NCI-H1930 (cell line): ENCODE measurements at places on chromosomes 4 and X.

- DNase-seq = no peak
These were observed 3.8 kb upstream of the MAGEA8 start for GRCh38 chrX:149877157-149877556.

GRCh38 chr4:121685257-121685656, 11.5 kb downstream of the ANXA5 start:
- no peak for DNase-seq

DNA sequence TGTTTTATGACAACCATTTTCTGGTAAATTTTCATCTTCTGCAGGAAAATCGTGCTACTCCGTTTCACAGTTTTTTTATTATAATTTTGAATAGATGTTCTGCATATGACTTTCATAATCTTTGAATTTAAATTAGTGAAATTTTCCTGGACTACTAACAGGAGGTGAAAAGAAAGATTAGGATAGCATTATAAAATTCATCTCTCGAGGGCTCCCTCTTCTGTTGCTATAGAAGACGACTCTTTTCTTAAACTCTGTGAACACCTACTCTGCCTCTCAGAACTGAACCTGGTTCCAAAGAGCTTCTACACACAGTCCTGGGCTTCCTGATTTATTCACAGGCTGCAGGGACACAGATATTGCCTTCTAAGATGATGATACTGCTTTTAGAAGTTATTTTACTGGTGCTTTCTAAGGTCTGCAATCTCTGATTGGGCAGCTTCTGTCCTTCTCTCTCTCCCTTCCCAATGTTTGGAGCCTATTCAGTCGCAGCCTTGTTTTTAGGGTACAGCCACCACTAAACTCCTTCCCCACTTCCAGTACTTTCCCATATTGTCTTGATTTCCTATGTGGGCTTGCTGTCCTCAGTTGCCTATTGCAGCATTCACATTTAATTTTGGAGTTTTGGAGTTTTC, 10.1 kb upstream of the SAP30 start:
- no peak for DNase-seq

DNA sequence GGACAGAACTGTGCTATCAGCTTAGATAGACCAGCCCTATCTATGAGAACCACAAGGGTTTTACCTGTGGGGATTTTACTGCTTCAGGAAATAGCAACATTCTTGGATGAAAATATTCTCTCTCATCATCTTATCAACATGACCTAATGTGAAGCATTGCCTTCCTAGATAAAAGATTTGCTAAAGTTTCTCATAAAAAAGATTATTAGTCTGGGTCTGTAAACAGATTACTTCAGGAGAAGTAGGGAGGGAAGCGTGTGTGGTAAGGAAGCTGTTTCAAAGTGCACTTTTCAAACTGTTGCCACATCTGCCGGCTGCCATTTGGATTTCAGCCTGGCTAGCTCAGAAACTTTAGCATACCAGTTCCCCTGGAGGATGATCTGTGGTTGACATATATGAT, at the start of gene NOX1:
Gene NOX1 (minus strand): TSS at position 35 of the 400 bp plus-strand sequence. CDS start 220 bp downstream, outside the sequence.
- no peak for DNase-seq

GRCh38 chr4:48483006-48483776, at the start of gene SLC10A4:
Gene SLC10A4, plus strand, starts transcription at chr4:48483343. Its CDS starts 219 bp downstream, at chr4:48483562.
- DNase-seq = no peak

GRCh38 chr4:78659264-78659663, 107.7 kb downstream of the ANXA3 start:
- DNase-seq = no peak

DNA sequence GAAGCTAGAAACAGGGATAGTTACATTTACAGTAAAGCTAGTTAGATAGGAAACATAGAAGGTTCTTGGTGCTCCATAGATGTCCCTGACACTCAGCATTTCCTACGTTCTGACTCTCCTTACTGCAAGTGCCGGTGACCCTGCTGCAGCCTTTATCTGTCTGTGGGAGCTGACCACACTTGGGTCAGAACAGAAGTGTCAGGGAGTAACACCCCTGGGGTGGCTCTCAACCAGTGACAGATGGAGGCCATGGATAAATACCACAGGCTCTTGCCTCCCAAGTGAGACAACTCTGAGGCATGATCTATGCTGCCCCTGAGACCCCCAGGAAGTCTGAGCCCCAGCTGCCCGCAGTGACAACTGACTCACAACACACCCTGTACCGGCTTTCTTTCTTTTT, 69.8 kb downstream of the ANXA3 start:
- no peak for DNase-seq

DNA sequence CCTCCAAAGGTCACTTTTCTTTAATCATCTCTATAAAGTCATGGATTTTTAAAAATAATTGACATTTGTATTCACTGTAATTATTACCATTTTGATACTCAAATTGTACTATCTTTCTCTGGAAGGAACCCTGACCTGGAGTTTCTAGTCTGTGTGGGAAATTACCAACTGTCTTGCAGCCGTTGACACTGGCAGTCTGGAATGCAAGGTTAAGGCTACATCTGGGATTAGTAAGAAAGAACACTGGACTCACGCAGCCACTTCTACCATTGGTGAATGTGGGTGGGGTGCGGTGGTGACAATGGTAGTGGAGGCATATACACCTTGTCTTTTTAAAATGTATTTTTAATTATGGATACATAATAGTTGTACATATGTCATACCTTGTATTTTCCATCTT, 40.9 kb downstream of the EGF start:
- no peak for DNase-seq

GRCh38 chr4:94595880-94596483, 144.2 kb downstream of the PDLIM5 start:
- DNase-seq = peak; percentile 12

DNA sequence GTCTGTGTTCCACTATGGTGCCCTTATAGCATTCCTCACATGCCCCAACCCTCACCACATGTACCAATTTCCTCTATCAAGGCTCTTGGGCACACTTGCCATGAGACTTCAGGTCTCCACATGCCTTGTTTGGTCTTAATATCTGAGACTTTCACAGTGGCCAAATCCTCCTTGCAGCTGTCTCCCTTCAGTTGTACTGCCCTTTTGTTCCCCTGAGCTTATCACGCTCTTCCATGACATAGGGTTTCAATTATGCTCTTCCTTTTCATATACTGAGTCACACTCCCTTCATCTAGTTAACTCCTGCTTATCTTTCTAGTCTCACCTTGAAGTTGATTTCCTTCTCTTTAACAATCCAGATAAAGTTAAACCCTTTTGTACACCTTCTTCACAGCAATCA, 212.9 kb downstream of the PDHA2 start:
- no peak for DNase-seq

- DNase-seq = no peak
These were observed 1.3 kb downstream of the NEXMIF start for GRCh38 chrX:74923942-74924448.

DNA sequence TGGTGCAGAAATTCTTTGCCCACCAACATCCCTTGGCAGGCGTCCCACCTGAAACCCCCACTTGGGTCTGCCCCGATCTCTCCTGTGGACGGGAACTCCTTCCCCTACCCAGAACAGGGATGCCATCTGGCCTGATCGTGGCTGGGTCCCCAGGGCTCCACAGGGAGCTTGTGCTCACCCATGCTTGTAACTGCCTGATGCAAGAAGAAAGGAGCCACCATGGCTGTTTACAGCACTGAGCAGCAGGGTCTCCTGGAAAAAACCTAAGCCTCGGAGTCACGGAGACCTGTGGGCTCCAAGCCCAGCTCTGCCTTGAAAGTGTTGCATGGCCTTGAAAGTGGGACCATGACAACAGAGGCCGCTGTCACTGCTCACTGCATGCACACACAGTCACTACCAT, 101.5 kb upstream of the AFAP1 start:
- DNase-seq = no peak

DNA sequence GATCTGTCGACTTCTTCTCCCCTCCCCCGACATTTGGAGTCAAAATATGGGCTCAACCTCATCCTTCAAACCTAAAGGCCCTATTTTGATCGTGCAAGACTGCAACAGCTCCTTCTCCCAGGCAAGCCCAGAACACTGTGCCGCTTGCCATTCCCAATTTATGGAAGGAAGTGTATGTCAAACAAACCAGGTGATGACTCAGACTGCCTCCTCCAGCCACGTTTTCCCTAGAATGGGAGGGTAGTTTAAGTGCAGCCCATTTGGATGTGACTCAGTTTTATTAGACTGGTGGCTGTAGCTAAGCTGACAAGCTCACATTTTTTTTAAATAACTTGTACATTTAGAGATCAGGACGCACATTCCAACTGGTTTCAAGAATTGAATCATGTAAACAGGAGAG, 570.4 kb upstream of the DIPK2B start:
- no peak for DNase-seq

GRCh38 chr4:74244049-74244448, 64.2 kb upstream of the EPGN start:
- DNase-seq = no peak

- DNase-seq = no peak
These were observed 28.8 kb downstream of the CHRNA9 start for GRCh38 chr4:40363945-40364344.

- no peak for DNase-seq
These were observed 286.2 kb downstream of the EVC2 start for GRCh38 chr4:5422195-5422594.

GRCh38 chr4:86048426-86048825, 311.4 kb downstream of the MAPK10 start:
- DNase-seq = no peak

DNA sequence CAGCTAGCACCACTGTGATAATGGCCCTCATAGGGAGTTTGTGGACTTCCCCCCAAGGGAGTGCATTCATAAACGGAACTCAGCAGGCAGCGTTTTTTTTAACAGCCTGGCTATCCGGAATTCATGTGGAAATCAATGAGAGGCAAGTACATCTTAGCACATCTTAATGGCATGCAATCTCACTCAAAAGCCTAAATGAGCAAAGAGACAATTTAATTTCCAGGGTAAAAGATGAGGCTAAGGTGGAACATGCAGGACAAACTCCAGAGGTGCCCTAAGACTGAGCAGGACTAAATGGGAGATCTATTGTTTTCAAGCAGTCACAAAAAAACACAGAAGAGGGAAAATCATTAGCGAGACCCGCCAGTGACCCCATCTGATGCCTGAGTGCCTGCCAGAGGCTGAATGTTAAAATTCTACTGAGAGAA, 243.5 kb upstream of the KCNIP4 start:
- DNase-seq = no peak

GRCh38 chrX:41085878-41086626, 807 bp downstream of the USP9X start:
- DNase-seq = no peak

- no peak for DNase-seq
These were observed 1831.4 kb downstream of the ARAP2 start for GRCh38 chr4:34412911-34413310.

GRCh38 chr4:27318740-27319139, 458.1 kb downstream of the STIM2 start:
- DNase-seq = peak; percentile 18

- DNase-seq = no peak
These were observed 12.4 kb downstream of the DYNLT3 start for GRCh38 chrX:37834937-37835336.

DNA sequence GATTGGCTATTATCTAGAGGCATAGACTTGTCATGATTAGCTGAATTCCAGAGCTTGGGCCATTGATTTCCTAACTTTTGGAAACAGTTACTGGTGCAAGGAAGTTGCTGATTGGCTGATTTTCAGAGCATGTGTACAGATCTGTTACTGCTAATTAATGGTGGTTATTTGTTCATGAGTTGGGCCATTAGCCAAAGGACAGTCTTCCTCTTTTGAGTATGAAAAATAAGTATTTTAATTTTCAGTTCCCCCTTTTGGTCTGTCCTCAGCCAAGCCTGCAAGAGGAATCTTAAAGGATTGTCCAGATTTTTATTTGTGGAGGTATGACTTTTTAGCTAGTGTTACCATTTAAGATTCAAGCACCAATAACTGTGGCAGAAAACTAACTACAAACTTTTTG, 7.0 kb upstream of the DSPP start:
- DNase-seq = no peak

DNA sequence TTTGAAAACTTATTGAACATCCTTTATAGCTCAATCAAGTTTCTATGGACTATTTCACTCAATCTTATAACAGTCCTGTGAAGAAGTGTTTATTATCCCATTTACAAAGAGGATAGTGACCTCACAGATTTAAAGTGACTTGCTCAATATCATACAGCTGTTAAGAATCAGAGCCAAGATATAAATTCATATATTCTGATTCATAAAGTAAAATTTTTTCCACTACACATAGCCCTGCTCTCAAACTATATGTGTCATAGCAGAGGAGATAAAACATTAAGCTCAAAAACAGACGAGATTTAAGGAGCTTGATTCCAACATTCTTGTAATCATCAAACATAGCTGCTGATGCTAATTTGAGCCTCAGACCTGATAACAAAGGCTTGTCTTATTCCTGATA, 226.8 kb downstream of the CAMK2D start:
- no peak for DNase-seq

GRCh38 chr4:80011636-80012236, 61.3 kb downstream of the ANTXR2 start:
- DNase-seq = no peak
